ENCODE measurements at places on chromosomes 11 and 22. TPM values are rescaled to one million over a fixed set of nuclear protein-coding genes. Genes with fewer than 3 reads are reported as not detected.

- DNase-seq, result no peak
- no peaks in the 10 kb centered on the region for H3K36me3 ChIP-seq
- H3K4me3 ChIP-seq, result peak overlapping the region; percentile 85
- H3K27me3 ChIP-seq, result no peaks in the 10 kb centered on the region
- peaks cover 42% of the 10 kb centered on the region for H3K4me1 ChIP-seq
Observed at GRCh38 chr22:32803020-32803737, 1.7 kb downstream of the TIMP3 start.

- H3K27me3 ChIP-seq, result no peaks in the 10 kb centered on the region
- peaks cover 54% of the 10 kb centered on the region for H3K4me1 ChIP-seq
- H3K4me3 ChIP-seq, result no peak overlapping the region
- H3K36me3 ChIP-seq, result no peaks in the 10 kb centered on the region
Observed at GRCh38 chr11:113015098-113015455, 53.9 kb downstream of the NCAM1 start.

- no peaks in the 10 kb centered on the region for H3K36me3 ChIP-seq
- DNase-seq, result no peak
- no peak overlapping the region for H3K4me3 ChIP-seq
Observed at GRCh38 chr11:111414267-111414931, 35.3 kb upstream of the POU2AF1 start.

DNA sequence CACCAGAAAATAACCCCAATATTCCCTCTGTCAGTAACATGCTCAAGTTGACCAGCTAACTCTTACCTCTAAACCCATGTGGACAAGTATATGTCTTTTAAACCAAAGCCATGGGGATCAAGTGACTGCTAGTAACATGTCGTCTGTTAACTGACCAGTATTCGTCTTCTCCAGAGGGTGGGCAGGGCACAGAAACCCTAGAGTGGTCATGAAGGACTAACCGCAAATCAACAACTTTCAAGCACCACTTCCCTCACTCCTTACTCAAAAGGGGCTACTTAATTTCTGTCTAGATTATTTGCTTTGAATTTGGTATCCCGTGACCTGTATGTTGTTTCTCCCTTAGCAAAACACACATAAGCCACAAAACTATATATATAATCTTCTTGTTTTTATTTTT, 293.2 kb downstream of the SWAP70 start:
- H3K4me1 ChIP-seq, result peaks cover 8% of the 10 kb centered on the region
- H3K27me3 ChIP-seq, result no peaks in the 10 kb centered on the region
- H3K36me3 ChIP-seq, result peaks cover 35% of the 10 kb centered on the region
- no peak overlapping the region for H3K27ac ChIP-seq
- no peak overlapping the region for H3K4me3 ChIP-seq
- no peak for DNase-seq

- H3K4me3 ChIP-seq, result peak overlapping the region; percentile 81
- no peaks in the 10 kb centered on the region for H3K36me3 ChIP-seq
- peaks cover 24% of the 10 kb centered on the region for H3K4me1 ChIP-seq
- H3K27ac ChIP-seq, result peak overlapping the region; percentile 78
- DNase-seq, result no peak
- no peaks in the 10 kb centered on the region for H3K27me3 ChIP-seq
Observed at GRCh38 chr11:64245797-64246620, 734 bp downstream of the PPP1R14B start.

DNA sequence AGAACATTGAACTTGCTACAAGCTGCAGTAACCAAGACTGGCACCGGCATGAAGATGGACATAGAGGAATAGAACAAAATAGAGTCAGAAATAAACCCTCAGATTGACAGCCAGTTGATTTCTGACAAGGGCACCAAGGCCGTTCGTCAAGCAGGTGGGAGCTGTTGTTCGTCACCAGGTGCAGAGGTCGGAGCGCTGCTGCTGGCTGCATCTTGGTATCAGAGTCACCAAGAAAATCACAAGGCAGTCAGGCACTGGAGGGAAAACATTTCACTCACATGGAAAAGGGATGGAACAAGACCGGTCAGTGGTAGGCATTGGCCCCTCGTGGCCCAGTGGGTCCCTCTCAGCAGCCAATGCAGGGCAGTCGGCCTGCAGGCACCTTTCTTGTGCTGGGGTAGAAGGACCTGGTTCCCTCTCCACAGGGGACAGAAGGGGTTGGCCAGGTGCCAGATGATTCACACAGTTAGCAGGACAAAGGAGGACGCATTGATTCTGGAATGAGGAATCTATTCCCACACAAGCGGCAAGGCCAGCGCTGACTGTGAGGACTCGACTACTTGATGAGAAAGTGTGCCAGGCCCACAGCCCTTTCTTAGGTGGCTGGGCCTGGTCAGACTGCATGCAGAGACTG, 115.8 kb upstream of the FGF3 start:
- H3K27ac ChIP-seq, result no peak overlapping the region
- no peak overlapping the region for H3K4me3 ChIP-seq
- no peaks in the 10 kb centered on the region for H3K36me3 ChIP-seq
- no peak for DNase-seq
- peaks cover 19% of the 10 kb centered on the region for H3K4me1 ChIP-seq

DNA sequence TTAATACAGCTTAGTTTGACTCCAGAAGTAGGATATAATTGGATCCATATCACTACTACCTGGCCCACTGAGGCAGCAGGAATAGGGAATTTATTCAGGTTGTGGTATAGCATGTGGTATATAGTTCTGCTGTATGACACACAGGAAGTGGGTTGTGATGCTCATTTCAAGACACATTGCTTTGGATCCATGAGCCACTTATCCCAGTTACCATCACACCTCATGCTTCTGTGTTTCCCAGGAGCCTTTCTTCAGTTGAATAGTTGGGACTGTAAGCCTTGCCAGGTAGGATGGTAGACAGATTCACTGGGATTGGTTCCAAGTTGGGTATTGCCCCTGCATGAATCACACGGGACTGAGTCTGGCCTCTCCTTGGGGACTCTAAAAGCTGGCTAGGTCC, 9.9 kb upstream of the SLC37A2 start:
- no peaks in the 10 kb centered on the region for H3K4me1 ChIP-seq
- H3K4me3 ChIP-seq, result no peak overlapping the region
- no peak overlapping the region for H3K27ac ChIP-seq
- DNase-seq, result no peak
- no peaks in the 10 kb centered on the region for H3K36me3 ChIP-seq

DNA sequence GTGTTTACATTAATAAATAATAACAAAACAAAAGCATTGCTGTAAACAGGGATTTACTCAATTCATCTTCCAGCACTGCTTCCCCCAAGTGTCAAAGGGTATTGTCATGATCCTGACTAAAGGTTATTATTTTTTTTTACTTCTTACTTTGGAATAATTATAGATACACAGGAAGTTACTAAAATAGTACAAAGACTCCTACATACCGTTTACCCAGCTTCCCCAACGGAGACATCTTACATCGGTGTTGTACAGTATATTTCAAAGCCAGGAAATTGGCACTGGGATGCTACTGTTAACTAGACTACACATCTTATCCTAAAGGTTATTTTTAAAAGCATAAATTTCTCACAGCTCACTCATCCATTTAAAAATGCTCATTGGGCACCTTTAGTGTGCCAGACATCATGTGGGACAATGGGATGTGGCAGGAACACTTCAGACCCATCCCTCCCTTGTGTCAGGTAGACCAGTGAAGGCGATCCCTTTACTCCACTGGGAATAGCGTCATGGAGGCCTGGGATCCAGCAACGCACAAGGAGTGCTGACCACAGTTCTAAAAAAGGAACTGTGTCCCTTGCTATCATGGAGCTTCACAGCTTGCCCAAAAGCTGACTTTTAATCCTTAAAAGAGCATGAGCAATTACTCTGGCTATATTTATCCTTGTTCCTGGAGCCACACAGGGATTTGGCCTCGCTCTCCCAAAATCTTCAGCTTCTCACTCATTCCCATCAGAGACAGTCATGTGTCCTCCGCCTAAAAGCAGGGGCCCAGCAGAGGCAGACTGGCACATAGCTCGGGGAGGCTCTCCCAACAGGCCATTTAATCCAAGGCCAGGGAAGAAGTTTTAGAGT, 3.1 kb upstream of the IRAG1 start:
- peaks cover 2% of the 10 kb centered on the region for H3K36me3 ChIP-seq
- H3K4me3 ChIP-seq, result no peak overlapping the region
- H3K27ac ChIP-seq, result no peak overlapping the region
- DNase-seq, result no peak

DNA sequence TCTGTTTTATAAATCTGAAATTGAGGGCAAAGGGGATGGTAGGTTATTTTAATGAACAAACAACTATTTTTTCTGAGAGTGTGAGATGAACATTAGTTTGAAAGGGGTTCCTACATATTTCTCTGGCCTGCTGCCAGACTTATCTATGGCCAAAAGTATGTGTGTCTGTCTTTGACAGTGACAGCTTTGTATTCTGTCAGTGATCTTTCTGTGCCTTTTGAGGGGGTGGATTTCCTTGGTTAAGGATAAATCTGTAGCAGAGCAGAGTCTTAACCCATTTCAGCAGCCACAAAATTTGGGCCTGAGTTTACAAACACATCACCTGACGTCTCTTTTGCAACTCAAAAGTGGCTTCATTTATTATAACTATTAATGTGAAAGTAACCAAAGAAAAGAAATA, 30.9 kb downstream of the ZFTA start:
- H3K36me3 ChIP-seq, result peaks cover 1% of the 10 kb centered on the region
- peak overlapping the region; percentile 45 for H3K27ac ChIP-seq
- no peaks in the 10 kb centered on the region for H3K27me3 ChIP-seq
- no peak for DNase-seq
- no peak overlapping the region for H3K4me3 ChIP-seq

The SOX6 gene
- 46.4 TPM for total RNA-seq

The NXPE4 gene
- total RNA-seq, result not detected

The TRIM48 gene
- not detected for total RNA-seq

The TMEM25 gene
- total RNA-seq, result 46.1 TPM

The DEPDC7 gene
- total RNA-seq, result 4.7 TPM

The GRAP2 gene
- not detected for total RNA-seq
